Type B pancreatic cell (in vitro differentiated cells): ENCODE measurements at places on chromosomes 1 and 21.

GRCh38 chr1:147377263-147378246, 135.1 kb downstream of the CHD1L start:
- no peak for DNase-seq

DNA sequence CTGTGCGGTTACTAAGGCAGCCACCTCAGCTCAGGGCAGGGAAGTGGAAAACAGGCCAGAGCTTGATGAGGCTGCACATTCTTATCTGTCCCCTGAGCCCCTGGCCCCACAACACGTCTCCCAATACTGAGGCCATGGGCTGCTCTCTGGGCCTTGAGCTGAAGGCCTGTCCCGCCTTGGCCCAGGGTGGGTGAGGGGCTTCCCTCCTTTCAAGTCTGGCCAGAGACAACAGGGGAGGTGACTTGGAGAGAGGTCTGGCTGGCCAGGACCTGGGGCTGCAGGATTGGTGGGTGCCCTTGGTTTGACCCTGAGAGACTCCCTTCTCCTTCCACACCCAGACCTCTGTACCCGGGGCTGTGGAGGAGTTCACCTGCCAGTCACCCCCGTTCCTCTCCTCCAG, 563.8 kb downstream of the PTPRU start:
- DNase-seq: no peak

GRCh38 chr1:32307324-32307723, 15.4 kb downstream of the HDAC1 start:
- DNase-seq: no peak

- DNase-seq: no peak
Observed at GRCh38 chr1:9292361-9293240, at the start of gene SPSB1. SPSB1 (plus strand) TSS chr1:9292894; CDS start chr1:9355892, 62,998 bp downstream.

- no peak for DNase-seq
Observed at GRCh38 chr21:14356746-14357145, 26.2 kb downstream of the HSPA13 start.

GRCh38 chr1:37858931-37859506, 373 bp downstream of the MTF1 start:
- DNase-seq: no peak

DNA sequence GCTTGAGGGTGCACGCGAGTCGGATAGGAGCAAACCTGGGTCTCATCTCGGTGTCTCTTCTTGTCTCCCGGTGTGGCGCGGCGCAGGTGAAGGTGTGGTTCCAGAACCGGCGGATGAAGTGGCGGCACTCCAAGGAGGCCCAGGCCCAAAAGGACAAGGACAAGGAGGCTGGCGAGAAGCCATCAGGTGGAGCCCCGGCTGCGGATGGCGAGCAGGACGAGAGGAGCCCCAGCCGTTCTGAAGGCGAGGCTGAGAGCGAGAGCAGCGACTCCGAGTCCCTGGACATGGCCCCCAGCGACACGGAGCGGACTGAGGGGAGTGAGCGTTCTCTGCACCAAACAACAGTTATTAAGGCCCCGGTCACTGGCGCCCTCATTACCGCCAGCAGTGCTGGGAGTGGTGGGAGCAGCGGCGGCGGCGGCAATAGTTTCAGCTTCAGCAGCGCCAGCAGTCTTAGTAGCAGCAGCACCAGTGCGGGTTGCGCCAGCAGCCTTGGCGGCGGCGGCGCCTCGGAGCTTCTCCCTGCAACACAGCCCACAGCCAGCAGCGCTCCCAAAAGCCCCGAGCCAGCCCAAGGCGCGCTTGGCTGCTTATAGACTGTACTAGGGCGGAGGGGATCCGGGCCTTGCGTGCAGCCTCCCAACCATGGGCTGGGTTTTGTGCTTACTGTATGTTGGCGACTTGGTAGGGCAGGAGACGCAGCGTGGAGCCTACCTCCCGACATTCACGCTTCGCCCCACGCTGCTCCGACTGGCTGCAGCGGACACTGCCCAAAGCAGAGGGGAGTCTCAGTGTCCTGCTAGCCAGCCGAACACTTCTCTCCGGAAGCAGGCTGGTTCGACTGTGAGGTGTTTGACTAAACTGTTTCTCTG, 5.1 kb downstream of the HLX start:
- no peak for DNase-seq

- no peak for DNase-seq
Observed at GRCh38 chr1:38244218-38244845, 197.7 kb upstream of the POU3F1 start.

DNA sequence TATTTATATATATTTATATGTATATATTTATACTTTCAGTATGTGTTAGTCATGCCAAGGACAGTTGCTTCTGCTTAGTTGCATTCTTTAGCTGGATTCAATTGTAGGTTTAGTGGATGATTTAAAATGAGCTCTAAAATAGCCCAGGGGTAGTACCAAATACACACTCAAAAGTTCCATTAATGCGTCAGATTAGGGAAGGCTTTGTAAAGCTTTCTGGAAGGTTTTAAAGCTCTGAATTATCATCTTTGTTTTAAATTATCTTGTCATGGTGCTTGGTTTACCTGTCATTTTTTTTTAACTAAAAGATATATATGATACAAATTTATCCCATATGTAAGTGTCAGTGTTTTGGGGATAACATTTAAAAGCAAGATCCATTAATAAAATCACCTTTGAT, 242.7 kb upstream of the ADAMTS5 start:
- DNase-seq: no peak

- DNase-seq: no peak
Observed at GRCh38 chr21:37450445-37450941, 83.9 kb downstream of the DYRK1A start.

GRCh38 chr1:178683291-178683690, 41.8 kb upstream of the RALGPS2 start:
- DNase-seq: no peak

GRCh38 chr1:192814805-192815204, 6.0 kb downstream of the RGS2 start:
- DNase-seq: no peak

DNA sequence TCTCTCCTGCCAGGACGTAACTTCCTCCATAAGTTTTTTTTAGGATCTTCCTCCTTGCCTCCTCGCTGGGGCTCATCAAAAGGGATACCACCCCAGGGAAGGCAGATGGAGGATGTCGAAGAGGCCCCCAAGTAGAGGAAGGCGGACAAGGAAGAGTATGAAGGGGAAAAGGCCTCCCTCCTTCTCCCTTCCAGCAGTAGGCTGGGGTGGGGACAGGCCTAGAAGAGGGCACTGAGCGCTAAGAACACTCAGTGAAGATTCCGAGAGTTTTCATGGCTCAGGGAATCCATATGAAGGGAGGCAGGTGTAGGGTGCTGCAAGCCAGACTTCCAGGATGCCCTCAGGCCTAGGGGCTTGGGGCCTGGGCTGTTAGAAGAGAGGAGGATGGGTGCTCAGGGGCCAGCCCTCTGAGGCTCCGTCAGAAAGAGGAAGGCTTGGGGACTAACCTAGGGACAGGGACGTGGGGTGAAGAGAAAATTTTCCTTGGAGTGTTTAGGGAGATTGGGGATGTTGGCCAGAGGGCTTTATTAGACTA, 1.8 kb upstream of the SLC6A9 start:
- DNase-seq: no peak

DNA sequence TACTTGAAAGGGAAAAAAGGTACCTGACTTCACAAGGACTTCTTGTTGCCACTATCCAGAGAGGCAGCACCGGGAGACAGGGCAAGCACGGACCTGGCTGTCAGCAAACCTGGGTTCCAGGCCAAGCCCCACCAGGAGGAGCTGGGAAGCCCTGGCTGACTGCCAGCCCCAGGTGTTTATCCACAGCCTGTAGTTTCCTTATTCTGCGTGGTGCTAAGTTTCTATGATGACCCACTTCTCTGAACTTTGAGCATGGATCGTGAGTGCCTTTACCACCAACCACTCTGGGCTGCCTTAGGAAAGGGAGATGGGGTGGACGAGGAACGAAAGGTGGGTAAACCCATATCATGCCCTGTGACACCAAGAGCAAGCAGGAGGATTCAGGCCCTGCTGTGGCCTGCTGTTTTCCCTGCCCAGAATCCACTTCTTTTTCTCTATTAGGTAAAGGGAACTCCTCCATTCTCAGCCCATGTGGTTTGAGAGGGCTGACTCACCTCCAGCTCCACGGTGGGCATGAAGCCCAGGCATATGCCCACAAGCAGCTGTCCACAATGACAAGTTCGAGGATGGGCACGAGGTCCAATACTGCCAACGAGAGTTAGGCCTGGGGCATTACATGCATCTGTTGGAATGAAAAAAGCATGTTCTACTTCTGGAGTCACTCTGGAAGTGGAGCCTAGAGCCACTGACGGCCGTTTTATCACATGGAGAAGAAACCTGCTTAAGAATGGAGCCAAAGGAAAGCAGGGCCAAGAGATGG, 20.3 kb downstream of the TSPAN2 start:
- DNase-seq: no peak

DNA sequence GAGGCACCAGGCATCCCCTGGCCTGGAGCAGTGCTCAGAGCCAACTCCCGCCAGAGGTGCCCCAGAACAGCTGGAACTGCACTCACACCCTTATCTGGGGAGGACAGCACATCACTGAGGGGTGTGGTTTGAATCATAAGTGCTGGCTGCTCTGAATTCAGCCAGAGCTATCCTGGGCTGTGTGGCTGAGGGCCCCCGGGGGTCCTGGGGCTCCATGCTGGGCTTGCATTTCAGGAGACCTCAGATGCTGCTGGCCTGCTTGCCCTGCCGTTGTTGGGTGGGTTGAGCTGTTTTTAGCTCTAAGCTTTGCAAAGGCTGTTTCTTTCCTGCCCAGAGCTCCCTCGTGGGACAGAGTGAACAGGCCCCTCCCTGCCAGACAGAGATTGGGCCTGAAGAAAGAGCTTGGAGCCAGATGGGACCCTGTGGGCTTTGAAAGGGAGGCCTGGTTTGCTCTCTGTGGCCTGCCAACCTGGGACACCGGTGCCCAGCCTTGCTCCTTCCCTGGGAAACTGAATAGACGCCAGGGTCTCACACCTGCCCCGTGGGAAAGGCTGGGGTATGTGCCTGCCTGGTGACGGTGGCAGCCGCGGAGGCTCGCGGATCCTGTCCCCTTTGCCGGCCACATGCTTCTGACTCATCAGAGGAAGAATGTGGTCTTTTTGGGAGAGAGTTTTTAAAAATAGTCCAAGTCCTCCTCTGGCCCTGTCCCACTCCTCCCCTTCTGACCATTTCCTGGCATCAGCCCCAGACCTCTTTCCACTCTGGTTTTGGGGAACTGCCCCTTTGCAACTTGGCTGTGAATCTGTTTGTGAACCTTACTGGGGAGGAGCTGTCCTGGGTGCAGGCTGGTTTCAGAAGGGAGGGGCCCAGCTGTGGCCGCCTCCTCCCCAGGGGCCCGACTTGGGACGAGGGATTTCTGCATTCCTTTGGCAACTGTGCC, 30.0 kb downstream of the ARHGEF10L start:
- DNase-seq: no peak

- DNase-seq: no peak
Observed at GRCh38 chr1:60153961-60154360, 80.4 kb upstream of the C1orf87 start.

DNA sequence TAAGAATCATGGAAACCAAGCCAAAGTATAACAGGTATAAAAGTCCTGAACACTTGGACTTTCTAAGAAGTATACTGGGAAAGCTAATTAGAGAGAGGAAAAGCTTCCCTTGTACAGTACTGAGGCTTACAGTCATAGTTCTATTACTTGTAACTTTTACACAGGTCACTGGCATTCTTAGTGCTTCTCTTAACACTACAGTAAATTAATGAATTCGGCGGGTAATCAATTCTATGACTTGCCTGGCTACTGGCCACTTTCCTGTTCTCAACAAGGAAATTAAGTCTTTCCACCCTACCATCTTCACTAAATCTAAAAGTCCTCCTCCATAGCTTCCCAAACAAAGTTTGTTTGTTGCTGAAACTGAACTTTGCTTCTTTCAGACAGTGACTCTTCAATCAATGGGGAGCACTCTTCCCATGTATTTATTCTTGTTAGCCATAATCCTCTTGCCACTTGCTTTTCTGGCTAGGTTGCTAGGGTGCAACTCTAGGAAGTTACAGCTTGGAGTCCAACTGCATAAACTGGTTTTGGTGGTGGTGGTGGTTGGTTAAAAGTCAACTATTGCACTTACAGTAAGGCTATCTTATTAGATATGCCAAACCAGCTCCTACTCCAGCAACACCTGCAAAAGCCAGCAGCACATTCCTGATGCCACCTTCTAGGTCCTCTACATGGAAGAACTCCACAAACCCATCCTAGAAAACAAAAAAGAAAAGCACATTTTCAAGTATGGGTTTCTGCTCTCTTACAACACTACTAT, 2.4 kb downstream of the MCL1 start:
- no peak for DNase-seq

DNA sequence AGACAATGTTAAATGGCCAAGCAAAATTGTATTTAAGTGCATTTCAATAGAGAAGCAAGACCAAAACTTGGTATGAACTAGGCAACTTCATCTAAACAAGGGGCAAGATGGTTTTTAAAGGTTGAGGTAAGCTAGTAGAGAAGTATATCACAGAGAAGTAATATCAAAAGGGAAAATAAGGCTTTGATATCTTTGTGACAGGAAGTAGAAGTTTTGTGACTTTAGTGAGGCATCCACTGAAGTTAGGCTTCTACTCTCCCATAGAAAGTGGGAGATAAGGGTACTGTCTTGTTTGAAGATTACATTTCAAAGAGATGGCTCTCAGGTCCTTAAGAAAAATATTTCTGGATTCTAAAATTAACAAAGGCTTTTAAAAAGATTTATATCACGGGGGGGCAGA, 8.9 kb downstream of the OR10T2 start:
- DNase-seq: no peak

DNA sequence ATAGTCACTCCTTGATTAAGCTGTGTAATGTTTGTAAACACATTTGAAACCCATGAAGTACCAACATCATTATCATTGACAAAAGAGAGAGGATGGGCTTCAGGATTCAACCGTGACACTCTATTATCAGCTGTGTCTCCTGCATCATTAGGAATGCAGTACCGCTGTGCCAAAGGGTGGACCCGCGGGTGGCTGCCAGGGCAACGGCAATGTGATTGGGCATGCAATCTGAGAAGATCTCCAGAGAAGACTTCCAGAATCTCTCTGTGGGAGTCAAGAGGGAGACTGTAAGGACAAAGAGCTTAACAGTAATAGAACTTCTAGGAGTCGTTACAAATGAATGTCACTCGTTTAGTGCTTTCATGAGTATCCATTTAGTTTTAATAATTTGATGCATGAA, 97.9 kb downstream of the USH2A start:
- no peak for DNase-seq

- DNase-seq: no peak
Observed at GRCh38 chr1:26998429-26999300, 5.2 kb downstream of the TRNP1 start.

DNA sequence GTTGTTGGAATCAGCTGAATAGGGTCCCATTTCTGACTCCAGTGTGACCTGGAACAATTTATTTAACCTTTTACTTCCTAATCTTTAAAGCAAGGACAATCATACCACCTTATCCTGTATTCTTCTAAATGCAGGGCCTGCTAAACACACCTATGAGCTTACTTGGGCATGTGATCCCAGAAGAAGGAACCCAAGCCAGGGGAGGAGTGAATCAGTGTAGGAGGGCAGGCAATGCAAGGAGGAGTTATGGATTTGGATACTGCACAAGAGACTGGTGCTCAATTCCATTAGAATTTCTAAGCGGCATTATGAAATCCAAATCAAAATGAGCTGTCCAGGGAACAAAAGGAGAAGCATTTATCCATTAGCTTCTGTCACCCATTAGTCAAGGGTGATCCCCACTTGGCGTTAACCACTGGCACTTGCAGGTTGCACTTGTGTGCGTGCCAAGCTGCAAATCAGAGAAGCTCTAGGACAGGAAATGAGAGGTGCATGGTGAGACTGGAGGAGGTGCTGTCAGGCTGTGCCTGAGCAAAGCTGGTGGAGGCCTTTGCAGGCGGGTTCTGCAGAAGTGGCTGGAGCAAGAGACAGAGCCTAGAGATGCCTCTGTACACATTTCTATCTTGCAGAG, 297.2 kb upstream of the PLXNA2 start:
- DNase-seq: no peak
